Effector memory CD4-positive, alpha-beta T cell (primary cell): ENCODE measurements at places on chromosomes 12 and 14.

DNA sequence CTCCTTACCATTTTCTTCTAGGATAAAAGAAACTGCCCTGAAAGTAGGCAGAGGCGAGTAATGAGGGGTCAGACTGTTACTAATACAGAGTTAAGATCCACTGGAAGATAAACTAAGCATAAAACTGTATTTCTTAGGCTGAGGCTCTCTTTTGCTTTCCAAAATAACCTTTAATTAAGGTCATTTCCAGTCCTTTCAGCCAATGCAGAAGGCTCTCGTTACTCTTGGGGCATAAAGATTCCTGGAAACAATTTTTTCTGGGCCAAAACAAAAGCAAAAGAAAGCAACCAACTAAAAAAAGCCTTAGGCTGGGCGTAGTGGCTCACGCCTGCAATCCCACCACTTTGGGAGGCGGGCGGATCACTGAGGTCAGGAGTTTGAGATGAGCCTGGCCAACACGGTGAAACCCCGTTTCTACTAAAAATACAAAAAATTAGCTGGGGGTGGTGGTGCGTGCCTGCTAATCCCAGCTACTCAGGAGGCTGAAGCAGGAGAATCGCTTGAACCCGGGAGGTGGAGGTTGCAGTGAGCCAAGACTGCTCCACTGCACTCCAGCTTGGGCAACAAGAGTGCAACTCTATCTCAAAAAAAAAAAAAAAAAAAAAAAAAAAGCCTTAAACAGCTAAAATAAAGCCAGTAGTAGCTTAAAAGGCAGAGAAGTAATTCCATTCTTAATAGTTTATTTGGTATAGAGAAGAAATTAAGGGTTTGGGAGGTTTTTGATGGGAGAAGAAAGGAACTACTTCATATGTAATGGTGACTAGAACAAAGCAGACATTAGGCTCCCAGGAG, 68.9 kb upstream of the STAC3 start:
- DNase-seq = no peak

DNA sequence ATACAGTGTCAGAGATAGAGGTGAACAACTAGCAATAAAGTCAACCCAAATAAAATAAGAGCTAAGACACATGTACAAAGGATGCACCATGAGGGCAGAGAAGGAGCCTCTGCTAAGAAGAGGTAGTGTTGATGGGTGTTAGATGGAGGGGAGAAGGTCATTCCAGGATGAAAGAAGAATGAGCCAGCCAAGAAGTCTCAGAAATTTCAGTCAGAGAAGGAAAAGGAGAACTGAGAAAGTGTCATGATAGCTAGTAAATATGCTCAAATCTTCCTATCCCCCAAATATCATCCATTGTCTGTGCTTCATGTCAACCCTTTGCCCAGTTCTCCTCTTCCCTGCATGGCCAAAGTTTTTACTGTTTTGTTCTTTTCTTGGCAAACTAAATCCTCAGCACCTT, 225.2 kb upstream of the BTG1 start:
- DNase-seq = no peak

GRCh38 chr12:2688381-2688931, 106.3 kb upstream of the FKBP4 start:
- no peak for DNase-seq

DNA sequence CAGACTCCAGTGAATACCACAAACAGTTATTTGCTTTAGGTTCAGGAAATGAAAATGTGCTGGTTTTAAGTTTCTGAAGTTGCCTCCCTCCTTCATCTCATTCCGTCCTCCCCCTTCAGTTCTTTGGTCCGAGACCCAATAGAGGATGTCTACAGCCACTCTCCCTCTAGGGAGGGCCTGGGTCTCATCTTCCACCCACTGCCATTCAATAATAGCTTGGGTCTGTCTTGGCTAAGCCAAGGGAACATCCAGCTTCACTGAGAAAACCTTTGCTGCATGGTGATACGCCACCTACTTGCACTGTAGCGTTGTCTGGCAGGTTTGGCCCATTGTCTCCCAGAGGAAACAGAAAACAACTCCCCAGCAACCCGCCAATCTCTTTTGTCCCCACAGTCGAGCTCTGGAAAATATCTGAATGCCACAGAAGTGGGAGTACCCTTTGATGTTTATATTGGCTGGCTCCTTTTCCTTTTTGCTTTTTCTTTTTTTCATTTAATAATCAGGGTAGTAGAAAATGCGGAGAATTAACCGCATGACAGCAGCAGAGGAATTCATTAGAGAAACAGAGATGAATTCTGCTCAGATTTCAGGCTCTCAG, 380.1 kb downstream of the RAD51B start:
- DNase-seq = no peak

- DNase-seq = no peak
Observed at GRCh38 chr12:97048421-97049035, 141.5 kb downstream of the NEDD1 start.

- DNase-seq = no peak
Observed at GRCh38 chr14:55535516-55536203, 44.3 kb upstream of the KTN1 start.
